Fibroblast of skin of abdomen (primary cell): ENCODE measurements at places on chromosomes 2 and 18.

- no peak for DNase-seq
Observed at GRCh38 chr2:187369471-187369870, 78.6 kb downstream of the CALCRL start.

GRCh38 chr18:2997429-2997828, 15.5 kb downstream of the LPIN2 start:
- DNase-seq = no peak

- DNase-seq = no peak
Observed at GRCh38 chr2:99451280-99451679, 38.5 kb downstream of the REV1 start.

- no peak for DNase-seq
Observed at GRCh38 chr18:66548747-66549146, 55.1 kb downstream of the CDH19 start.

DNA sequence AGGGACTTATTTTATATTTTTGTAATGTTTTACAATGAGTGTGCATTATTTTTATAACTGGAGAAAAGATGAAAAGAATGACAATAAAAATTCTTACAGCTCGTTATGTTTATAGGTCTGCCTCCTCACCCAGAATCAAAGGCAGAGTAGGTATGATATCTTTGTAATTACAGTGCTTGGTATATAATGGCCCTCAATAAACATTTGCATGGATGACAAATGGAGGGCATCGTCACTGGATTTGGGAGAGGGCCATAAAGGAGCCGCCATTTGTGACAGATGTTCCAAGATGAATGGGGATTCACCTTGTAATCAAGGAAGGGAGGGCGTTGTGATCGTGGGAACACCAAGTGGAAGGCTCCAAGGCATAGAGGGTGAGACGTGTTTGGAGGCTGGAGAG, 22.6 kb upstream of the GIGYF2 start:
- no peak for DNase-seq
